ENCODE measurements at places on chromosomes 16 and 17.

- DNase-seq: no peak
Observed at GRCh38 chr17:29625037-29625750, 2.5 kb upstream of the CORO6 start.

GRCh38 chr17:19262650-19263631 lies 25.8 kb downstream of the EPN2 start:
- no peak for DNase-seq

DNA sequence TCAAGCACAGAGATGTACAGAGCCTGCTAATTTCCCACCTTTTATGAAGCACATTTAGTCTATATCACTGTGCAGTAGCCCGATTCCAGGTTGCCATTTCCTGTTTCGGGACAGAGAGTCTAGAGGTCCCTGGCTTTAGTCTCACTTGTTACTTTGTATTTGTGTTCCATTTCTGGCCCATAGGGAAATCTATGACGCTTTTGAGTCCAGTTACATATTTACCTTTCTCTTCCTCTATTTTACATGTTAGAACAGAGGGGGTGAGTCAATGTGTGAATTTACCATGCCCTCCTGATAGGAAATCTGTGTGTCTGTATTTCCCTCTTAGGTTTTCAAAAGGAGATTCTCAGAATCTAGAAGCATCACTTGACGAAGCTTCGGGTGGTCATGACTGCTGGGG lies 227.1 kb upstream of the ZFHX3 start:
- DNase-seq: no peak

DNA sequence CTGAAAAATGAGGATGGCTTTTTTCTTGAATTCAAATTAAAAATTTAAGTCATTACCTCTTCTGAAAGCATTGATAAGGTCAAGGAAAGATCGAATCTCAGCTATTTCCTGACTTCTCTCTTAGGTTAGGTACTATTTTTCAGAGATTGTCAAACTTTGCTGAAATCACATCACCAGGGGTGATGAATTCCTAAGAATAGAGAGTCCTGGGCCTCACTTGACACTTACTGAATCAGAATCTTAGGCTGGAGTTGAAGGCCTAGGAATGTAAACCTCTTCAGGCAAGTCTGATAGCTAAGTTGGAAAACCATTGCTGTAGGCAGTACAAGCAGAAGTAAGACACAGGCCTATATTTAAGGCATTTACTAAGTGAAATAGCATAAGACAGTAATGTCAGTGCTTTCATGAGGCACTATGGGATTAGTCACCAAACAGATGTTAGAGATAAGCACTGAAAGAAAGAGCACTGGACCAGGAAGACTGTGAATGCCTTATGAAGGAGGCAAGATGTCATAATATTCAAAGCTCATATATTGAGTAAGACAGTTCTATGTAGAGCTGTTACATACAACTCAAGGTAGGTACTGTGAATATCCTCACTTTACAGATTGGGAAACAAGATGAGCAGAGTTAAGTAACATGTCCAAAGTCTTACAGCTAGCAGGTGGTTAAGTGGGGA lies 21.5 kb downstream of the DCAF7 start:
- no peak for DNase-seq

- DNase-seq: no peak
Observed at GRCh38 chr17:35627417-35627816, 40.3 kb downstream of the AP2B1 start.

Data from stimulated activated naive CD4-positive, alpha-beta T cell treated with Interleukin-2 at 50 U/mL for 16 hours (primary cell).